Activated naive CD4-positive, alpha-beta T cell treated with anti-CD3 and anti-CD28 coated beads, Interleukin-2, amount 50 U/mL, for 72 hours (primary cell): ENCODE measurements at places on chromosomes 2 and 18.

- no peak for DNase-seq
These were observed at the start of gene TMEM200C for GRCh38 chr18:5895299-5895875. TSS of gene TMEM200C (minus strand) at chr18:5895522. CDS start at chr18:5892063, 3,459 bp downstream.

DNA sequence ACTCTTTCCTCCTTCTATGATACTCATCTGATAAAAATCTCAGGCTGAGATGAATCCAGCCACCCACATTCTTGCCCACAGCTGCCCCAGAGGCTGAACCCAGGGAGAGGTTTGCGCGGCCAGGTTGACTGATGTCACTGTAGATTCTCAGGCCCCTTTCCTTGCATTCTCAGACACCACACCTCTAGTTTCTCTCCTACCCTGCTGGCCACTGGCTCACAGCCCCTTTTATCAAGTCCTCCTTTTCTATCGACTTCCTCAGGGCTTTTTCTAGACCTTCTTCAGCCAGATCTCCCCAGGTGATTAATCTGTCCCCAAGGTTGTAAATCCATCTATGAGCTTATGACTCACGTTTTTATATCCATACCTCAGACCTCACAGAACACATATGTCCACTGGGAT lies 99.8 kb downstream of the TACR1 start:
- DNase-seq = no peak

GRCh38 chr2:124834331-124834730 lies 809.2 kb downstream of the CNTNAP5 start:
- DNase-seq = no peak

GRCh38 chr2:43110442-43110871 lies 115.9 kb downstream of the ZFP36L2 start:
- DNase-seq = peak; percentile 26

DNA sequence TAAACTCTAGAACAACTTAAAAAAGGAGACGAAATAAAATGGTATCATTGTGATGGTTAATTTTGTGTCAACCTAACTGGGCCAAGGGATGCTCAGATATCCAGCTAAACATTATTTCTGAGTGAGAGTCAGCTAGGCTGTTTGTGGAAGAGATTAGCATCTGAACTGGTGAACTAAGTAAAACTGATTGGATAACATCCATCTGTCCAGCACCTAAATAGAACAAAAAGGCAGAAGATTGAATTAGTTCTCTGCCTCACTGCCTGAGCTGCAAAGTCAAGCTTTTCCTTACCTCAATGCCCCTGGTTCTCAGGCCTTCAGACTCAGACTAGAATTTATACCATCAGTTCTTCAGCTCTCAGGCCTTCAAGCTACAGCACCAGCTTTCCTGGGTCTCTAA lies 30.0 kb downstream of the PPP3R1 start:
- DNase-seq = no peak

DNA sequence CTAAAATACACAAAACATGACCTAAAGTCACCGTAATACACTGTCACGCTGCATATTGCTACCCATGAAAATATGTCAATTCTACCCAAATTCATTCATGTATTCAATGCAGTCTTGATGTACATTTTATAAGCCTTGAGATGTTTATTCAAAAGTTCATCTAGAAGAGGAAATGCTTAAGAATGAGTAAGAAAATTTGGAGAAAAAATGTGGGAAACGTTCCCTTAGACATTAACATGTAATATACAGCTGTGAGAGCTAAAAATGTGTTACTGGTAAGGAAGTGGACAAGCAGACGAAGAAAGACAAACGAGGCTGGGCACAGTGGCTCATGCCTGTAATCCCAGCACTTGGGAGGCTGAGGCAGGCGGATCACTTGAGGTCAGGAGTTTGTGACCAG lies 37.3 kb downstream of the THAP4 start:
- no peak for DNase-seq

DNA sequence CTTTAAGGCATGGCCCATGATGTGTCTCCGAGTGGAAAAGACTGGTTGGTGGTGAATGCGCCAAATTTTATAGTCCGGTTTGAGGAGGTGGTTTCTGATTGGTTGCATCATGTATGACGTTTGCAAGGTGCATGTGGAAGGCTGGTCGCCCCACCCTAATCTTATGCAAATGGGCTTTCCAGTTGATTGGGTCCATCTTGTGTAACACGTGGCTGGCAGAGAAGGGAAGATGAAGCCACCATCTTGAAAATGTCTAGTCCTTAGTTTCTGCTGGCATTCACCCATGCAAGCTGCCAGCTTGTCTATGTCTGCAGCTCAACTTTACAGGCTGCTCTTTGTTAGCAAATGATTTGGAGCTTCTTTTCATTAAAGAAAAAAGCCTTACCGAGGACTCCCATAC lies 132.2 kb downstream of the PIK3C3 start:
- DNase-seq = no peak

DNA sequence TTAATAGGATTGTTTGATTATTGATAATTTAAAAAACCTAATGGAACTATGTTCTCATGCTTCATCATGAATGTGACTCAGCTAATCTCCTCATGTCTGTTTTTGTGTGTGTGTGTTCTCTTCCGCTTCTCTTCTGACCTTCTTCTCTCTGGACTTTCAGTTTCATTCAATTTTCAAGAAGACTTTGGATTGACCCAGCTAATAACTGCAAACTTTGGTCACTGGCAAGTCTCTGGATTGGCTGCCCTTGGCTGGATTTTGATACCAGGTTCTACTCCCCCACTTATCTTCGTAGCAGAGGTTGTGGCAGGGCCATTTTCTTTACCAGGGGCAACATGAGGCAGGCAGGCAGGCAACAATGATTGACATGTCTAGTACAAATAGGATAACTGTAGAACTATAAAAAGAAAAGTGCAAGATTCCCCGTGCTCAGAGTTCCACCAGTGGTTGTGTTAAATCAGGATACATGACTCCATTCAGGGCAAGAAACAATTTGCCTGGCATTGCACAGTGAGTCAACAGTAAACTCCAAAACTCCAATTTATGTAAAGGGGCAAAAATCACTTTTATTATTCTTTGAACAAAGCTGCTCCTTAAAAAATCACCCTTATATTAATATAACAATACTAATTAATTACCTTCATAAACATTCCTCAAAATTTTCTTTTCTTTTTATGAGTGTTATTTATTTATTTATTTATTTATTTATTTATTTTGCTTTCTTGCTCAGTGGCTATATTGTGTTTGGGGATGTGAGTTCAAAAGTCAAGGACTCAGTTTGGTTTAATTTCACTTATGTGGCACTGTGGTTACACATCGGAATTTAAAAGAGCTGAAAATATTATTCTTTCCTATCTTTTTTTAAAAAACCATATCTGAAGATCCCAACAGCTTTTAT lies 167.6 kb downstream of the RND3 start:
- no peak for DNase-seq

DNA sequence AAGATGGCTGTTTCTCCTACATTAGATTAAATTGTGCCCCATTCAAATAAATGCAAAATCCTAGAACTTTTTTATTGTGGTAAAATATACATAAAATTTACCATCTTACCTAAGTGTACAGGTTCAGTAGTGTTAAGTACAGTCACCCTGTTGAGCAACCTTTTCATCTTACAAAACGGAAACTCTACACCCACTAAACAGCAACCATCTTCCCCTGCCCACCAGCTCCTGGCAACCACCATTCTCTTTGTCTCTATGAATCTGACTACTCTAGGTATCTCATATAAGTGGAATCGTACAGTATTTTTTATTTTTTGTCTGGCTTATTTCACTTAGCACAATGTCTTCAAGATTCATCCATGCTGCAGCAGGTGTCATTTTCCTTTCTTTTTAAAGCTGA lies 53.0 kb downstream of the ASXL2 start:
- peak; percentile 35 for DNase-seq

GRCh38 chr18:42229211-42230210 lies 274.5 kb downstream of the PIK3C3 start:
- no peak for DNase-seq

DNA sequence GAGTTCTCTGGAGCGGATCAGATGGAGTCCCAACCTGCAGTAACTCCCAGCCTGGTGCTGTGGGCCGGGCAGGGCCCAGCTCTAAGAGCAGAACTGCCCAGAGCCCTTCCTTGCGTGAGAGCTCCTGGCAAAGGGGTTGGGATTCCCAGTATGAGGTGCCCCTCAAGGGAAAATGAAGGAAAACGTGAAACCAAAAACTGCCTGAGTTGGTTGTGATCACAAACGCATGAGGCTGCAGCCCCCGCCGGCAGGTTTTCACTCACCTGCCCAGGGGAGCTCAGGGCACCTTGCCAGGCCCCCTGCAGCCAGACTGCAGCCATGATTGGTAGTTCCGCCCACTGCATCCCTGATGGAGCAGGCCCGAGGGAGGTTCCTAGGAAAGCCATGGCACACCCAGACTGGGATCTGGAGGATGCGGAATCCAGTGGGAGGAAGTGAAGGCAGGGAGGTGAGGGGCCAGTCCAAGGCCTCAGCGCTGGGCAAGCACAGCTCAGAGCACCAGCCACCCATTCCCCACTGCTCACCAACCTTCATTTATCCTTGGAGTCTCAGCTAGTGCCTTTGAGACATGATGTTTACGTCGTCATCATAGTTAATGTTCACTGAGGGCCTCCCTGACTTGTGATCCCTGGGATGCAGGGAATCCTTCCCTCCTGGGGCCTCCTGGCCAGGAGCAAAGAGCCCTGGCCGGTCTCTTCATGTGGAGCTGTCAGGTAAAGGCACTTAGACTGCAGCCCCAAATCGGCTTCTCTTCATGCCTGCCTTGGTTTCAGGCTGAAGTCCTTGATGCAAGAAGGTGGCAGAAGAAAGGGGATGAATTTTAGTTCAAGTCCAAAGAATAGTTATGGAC lies 103.2 kb downstream of the INHBB start:
- DNase-seq = no peak

- DNase-seq = no peak
These were observed 147.4 kb downstream of the TMEM18 start for GRCh38 chr2:529852-530251.
